ENCODE measurements at places on chromosomes 5 and 9.

DNA sequence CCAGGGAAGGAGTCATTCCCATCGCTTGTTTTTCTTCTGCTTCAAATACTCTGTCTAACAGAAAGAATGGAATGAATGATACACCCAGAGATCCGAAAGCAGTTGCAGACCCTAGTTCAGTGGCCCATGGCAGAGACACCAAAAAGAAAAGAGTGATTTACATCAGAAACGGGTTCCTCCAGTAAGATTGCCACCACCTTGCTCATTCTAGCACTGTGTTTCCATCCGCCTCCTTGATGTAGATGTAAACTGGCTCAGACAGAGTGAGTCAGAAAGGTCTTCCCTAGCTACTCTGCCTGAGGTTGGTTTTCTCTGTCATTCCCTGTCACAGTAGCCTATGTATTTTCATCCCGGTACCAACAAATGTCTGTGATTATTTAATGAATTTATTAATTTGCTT is 15.9 kb upstream of the CLINT1 start:
- DNase-seq = no peak

DNA sequence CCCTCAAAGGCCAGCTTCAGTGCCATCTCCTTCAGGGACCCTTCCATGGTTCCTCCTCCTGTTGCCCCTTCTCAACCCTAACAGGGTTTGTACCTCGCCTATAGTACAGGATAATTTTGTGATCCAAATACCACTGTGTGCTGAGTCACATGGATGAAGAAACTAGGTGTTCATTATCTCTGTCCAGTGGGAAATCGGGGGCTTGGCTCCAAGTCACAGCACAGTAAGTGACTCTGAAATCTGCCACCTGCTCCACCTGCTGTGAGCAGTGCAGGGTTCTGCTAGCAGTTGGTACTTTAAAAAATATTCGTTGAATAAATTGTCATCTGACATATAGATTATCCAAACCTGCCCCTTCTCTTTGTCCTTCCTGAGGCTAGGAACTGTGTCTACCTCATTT is 123.2 kb upstream of the OTULINL start:
- no peak for DNase-seq

DNA sequence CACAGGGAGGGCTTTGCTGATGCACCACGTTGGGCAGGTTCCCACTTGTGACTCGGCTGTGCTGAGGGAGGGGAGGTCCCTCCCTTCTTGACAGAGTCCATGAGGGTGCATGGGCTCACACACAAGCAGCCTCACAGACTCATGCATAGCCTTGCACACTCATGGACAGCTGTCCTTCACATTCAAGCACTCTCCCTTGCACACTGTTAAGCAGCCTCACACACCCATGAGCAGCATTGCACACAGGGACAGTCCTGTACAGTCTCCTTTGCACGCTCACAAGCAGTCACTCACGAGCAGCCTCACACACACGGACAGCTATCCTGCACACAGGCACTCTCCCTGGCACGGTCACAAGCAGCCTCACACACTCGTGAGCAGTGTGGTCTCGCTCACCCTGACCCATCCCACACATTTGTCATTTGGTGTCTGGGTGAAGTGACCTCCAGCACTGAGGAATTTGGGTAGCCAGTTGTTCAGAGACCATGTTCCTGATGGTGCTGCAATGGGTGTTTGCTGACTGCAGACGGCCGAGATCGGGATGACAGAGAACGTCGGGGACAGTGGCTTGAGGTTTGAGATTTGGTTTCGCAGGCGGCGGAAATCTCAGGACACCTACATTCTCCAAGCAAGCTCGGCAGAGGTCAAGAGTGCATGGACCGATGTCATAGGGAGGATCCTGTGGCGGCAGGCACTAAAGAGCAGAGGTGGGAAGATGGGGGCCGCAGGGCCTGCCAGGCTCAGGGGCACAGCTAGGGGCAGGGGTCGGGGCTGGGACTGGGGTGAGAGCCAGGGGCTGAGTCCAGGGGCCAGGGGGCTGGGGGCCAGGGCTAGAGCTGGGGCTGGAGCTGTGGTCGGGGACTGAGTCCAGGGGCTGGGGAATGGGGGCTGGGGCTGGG is 17.7 kb upstream of the LRRC14B start:
- DNase-seq = no peak

GRCh38 chr9:104319685-104320084 is 184.4 kb upstream of the OR13F1 start:
- no peak for DNase-seq

- DNase-seq = no peak
These were observed 541 bp upstream of the TBCA start for GRCh38 chr5:77776554-77777206.

- no peak for DNase-seq
These were observed 350.7 kb upstream of the TLE4 start for GRCh38 chr9:79221084-79221483.

DNA sequence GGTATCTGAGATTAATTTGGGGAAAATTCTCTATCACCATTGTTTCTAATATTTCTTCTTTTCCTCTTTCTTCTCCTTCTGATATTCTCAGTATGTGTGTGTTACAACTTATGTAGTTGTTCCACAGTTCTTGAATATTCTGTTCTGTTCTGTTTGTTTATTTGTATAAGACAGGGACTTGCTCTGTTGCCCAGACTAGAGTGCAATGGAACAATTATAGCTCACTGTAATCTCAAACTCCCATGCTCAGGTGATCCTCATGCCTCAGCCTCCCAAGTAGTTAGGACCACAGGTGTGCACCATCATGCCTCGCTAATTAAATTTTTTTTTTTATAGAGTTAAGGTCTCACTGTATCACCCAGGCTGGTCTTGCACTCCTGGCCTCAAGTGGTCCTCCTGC is 145.8 kb upstream of the TUT7 start:
- no peak for DNase-seq

- no peak for DNase-seq
These were observed 55.0 kb downstream of the SH3PXD2B start for GRCh38 chr5:172399336-172399735.

DNA sequence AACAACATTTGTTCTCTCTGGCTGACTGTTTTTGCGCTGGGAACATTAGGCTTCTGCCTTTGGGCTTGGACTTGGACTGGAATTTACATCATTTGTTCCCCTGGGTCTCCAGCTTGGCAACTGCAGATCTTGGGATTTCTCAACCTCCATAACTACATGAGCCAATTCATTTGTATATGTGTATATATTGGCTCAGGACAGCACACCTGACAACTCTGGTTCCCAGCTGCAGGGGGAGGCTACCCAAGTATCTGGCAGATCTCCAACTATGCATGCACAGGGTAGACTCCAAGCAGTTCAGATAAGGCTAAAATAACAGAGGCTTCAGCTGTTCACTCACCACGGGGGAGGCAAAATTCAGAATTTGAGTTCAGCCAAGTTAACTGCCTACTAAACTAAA is 31.6 kb upstream of the F2RL1 start:
- no peak for DNase-seq

- no peak for DNase-seq
These were observed 777 bp downstream of the ENDOG start for GRCh38 chr9:128818839-128819715.

- no peak for DNase-seq
These were observed 351.5 kb downstream of the GADD45G start for GRCh38 chr9:89956331-89956730.

DNA sequence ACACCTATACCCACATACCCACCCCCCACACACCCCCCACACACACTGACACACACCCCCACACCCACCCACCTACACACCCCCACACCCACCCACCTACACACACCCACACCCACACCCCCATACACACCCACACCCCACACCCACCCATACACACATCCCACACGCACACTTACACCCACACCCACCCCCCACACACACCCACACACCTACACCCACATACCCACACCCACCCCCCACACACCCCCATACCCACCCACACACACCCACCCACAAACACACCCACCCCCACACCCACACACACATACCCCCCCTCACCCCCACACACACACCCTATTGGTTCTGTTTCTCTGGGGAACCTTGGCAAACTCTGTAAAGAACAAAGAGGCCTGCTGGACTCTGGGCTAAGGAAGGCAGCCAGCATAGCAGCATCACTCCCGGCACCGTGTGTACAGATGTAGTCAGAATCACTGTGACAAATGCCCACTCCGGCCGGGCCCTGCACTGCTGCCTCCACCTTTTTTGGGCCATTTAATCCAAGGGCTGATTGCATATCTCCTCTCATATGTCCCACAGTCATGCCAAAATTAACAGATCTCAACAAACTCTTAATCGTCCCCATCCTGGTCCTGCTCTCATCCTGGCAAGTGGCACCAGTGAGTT is 42.3 kb downstream of the COL23A1 start:
- no peak for DNase-seq

DNA sequence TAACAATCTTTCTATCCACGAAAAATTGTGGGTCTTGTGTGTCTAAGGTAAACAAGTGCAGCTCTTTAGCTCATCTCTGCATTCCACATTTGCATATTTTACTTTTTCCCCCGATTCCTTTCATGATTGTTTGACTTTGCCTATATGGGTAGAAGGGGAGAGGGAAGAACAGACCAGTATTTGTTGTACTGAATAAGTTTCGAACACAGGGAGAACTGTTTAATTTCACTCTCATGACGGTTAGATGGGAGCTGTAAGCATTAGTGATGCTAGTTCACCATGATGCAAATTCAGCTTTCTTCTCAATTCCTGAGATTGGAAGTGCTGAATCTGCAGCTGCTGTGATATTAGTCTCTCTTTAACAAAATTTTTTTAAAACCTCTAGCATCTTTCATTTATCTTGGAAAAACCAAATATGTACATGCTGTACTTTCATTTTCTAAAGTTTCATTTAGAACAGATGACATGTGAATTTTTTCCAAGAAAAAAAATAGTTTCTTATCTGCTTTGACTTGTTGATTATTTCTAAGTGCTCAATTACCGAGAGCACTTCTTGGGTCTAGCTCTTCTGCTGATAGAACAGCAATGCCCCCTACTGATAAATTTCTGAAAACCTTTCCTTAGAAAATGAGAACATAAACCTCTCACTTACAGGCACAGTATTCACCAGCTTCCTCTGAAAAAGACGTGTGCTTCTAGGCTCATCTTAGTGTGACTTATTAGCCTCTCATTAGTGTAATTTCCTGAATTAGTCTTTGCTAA is 149.5 kb downstream of the BAAT start:
- DNase-seq = no peak

- no peak for DNase-seq
These were observed 20.0 kb downstream of the CEMIP2 start for GRCh38 chr9:71748280-71748743.

GRCh38 chr5:109304309-109304708 is 105.5 kb downstream of the PJA2 start:
- no peak for DNase-seq

GRCh38 chr9:10875752-10876151 is 262.9 kb upstream of the PTPRD start:
- no peak for DNase-seq

GRCh38 chr9:99595796-99596195 is 225.9 kb upstream of the NR4A3 start:
- DNase-seq = no peak

All from stimulated activated CD4-positive, alpha-beta T cell treated with anti-CD3 and anti-CD28 coated beads, Interleukin-1b, Interleukin-23, amount 100 ng/mL, for 1 hour (primary cell).